CD4-positive, alpha-beta T cell treated with Interleukin-4 for 1 hour (primary cell): ENCODE measurements at places on chromosomes 16 and 17.

GRCh38 chr16:19595043-19595767, 39.7 kb downstream of the VPS35L start:
- DNase-seq: no peak

- DNase-seq: peak; percentile 80
Measured at GRCh38 chr17:78154903-78155811, 9.0 kb downstream of the C17orf99 start.

GRCh38 chr17:72021417-72022041, 99.3 kb upstream of the SOX9 start:
- DNase-seq: no peak

DNA sequence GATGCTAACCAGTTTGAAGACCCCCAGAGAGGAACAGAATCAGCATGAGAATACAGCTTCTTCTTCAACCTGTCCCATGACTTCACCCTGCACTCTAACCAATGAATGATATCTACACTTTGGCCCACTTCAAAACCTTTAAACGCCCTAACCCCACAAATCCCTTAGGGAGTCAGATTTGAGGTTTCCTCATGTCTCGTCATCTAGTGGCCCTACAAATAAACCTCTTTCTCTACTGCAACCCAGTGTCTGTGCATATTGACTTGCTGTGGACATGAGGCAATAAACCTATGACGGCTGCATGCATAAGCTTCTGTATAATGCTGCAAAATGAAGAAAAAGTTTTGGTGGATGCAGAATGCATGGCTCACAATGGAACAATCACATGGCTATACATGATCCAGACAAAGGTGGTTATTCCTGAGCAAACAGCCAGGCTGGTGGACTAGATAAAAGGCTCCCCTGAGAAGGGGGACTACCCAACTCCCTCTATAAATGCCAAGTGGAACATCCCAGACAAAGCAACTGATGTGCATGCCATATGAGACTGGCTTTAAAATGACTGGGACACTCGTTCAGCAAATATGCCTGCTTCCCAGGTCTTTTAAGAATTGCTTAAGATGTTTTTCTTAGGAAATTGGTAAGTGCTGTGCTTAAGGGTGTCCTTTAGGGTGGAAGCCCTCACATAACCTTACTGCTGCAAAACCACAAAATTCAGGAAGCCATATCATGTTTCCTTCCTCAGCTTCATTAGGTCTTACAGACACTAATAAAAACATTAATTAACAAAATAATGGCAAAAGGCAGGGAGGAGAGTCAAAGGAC, 12.2 kb downstream of the N4BP1 start:
- no peak for DNase-seq

- no peak for DNase-seq
Measured at GRCh38 chr16:4790261-4790660, 2.1 kb upstream of the SEPTIN12 start.

DNA sequence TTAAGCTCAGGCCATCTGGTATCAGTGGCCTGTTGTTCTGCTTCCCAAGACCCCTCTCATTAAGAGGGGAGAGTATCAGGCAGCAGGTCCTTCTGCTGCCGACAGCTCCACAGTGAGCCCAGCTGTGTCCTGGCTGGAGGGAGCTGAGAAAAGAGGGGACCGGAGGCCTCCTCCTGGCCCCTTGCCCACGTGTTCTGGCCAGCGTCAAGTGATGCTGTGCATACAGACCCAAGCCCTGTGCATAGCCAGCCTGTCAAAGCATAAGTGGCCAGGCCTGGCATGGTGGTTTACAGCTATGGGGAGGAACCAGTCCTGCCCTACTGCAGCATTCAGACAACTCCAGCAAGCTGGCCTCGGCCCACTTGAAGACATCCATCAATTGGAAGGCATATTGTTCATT, 48.0 kb downstream of the ABCC6 start:
- DNase-seq: no peak

DNA sequence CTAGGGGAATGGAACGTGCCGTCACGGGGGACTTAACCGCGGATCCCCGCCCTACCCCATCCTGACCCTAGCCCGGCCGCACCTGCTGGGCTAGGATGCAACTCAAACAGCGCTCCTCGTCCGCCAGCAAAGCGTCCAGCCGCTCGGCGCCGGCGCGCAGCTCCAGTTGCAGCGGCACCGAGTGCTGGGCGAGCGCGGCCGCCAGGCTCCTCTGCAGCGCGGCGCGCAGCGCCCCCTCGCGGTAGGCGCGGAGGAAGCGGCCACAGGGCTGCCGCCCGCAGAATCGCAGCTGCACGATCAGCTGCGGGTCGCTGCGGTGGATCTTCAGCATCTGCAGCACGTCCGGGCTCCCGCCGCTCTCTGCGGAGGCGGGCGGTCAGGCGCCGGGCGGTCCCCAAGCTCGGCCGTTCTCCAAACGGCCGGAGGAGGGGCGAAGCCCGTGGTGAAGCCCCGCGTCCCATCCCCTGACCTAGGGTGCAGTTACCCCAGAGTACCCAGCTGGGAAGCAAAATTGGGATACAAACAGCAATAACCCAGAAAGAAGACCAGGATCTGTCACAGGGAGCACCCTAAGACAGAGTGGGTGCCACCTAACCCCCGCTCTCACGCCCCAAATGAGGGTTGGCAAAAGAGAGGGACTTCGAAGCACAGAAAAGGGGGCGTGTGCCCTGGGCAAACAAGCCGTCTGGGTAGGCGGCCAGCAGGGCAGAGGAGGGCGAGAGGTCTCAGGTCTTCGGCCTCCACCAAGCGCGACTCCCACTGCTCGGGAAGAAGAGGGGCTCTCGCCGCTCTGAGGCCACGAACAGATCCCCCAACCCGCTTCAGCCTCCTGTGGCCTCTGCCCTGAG, 4.2 kb downstream of the TRADD start:
- peak; percentile 74 for DNase-seq

- DNase-seq: no peak
Measured at GRCh38 chr17:78228176-78228575, 3.3 kb upstream of the TMEM235 start.

DNA sequence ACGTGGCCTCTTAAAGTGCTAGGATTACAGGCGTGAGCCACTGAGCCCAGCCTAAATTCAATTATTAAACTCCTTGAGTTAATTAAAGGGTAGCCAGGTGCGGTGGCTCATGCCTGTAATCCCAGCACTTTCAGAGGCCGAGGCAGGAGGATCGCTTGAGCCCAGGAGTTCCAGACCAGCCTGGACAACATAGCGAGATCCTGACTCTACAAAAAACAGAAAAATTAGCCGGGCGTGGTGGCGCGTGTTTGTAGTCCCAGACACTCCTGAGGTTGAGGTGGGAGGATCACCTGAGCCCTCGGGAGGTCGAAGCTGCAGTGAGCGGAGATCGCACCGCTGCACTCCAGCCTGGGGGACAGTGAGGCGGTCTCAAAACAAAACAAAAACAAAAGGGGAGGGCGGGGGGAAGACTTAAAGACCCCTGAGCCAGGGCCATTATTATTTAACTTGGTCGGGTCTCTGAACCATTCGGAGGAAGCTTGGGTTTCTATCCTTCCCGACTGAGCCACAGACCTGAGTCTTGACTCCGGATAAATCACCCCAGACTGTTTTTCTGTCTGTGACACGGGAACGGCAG, 19.5 kb downstream of the BCL7C start:
- DNase-seq: peak; percentile 3

DNA sequence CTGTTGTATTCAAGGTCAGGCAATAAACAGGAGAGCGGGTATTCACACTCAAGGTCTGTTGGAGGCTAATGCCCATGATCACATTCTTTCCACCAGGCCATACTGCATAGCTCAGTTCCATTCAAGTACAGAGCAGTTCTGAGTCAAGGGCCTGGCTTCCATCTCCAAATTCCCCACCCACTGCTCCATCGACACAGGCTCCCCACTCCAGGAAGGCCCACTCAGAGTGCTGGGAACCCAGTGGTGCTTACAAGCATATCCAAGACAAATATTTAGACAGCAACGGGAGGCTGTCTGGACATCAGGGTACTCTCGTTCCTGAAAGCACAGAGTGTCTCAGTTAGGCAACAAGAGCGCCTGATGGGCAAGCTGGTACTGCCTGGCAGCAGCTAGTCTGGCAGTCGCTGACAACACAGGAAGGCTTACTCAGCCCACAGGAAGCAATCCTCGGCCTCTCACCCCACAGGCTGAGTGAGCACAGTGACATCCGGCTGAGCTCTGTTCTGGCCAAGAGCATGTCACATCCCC, 40.9 kb downstream of the RFFL start:
- peak; percentile 77 for DNase-seq

DNA sequence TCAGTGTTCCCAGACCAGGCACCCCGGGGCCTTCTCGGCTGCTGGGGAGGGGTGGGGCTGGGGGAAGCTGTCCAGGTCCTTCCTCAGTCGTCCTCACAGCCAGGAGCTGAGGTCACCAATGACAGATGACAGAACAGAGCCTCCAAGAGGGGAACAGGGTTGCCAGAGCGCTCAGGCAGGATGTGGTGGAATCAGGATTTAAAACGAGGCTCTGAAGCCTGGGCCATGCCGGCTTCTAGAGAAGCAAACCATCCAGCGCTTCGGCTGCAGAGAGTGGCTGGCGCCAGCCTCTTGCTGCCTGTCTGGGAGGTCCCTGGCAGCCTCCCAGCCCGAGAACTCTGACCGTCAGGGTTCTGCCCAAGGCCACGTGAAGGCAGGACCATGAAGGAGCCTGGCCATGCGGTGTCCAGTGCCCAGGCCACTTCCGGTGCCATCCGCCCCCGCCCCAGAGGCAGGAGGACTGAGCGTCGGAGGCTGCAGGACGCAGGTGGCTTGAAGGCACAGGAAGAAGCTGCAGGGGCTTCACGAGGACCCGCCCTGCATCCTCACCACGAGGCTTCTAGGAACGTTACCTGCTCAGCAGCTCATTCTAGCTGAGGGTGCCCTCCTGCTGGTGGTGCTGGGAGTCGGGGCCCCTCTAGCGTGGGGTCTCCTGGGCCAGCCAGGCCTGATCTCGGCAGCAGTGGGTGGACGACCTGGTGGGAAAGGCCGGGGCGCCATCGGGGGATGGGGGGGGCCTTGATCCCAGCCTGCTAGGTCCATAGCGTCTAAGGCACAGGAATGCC, 78.5 kb downstream of the KLHDC4 start:
- no peak for DNase-seq

DNA sequence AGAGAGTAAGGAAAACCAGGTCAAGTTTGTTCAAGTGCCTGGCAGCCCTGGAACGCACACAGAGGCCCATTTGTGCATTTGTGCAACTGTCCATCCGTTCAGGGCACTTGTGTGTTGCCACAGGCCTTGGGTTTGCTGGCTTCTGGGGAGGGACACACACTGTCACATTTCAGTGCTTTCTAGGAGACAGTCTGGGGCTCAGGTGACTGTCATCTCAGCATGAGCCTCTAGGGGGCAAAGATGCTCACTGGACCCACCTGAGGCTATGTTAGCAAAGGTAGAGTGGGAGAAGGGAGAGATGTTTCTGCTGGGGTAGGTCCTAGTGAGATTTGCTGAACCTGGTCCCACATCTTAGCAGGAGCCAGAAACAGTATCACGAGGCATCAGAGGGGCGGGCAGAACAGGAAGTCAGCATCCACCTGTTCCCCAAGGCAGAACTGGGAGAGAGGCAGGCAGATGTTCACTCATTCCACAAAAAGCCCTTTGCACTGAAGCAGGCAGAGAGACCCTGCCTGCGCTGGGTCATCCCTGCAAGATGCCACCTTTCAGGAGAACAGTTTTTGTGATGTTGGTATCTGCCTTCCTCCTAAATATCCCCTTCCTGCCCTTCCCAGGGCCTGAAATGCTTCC, 48.5 kb downstream of the RAI1 start:
- DNase-seq: peak; percentile 72

- DNase-seq: no peak
Measured at GRCh38 chr16:8880839-8881510, 1.2 kb upstream of the LITAFD start.

DNA sequence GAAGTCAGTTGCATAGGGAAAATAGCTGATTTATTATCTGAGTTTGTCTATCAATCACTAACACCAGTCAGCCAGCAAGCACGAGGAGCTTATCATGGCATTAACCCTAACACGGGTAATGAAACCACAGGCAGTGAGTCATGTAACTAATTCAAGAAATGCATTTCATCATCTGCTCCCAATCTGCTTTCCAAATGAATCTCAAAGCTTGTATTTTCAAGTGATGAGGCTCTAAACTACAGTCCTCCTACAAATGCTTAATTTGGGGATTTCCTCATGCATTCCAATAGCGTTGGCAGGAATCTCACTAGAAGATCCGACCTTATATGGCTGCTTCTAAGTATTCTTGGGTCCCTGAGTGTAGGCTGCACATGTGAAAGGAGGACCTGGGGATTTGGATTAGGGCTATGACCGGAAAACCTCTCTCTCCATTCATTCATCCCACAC, 118.4 kb upstream of the HSBP1 start:
- no peak for DNase-seq

DNA sequence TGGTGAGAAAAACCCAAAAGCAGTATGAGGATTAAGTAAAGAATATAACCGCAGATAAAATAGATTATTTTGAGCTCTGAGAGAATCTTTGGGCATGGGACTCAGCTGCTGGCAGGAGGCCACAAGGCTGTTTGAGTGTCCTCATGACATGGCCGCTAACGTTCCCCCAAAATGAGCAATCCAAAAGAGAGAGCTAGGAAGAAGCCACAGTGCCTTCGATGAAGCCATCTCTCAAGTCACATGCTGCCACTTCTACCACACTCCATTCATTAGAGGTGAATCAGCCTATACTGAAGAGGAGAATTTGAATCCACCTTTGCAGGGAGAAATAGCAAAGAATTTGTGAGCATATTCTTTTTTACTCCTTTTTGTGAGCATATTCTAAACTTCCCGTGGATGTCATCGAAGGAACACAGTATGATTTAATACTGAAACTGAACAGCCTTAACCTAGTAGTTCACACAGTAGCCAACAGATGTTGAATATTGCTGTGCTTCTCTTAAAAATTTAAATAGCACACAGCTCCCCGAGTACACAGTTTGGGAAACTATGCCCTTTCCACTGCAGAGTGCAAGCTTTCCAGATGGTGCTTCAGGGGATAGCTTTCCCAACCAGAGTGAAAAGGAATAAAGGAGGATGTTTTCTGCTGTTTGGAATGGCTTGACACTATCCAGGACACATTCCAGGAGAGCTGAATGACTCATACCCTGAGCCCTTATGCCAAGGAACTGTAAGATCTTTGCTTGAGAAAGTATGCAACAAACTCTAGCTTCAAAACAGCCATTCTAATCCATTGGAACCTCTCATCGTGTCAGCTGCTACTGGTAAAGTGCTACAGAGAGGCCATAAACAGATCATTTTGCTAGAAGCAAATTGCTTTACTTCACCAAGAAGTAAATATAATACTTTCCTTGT, 33.9 kb downstream of the ANKFY1 start:
- no peak for DNase-seq

DNA sequence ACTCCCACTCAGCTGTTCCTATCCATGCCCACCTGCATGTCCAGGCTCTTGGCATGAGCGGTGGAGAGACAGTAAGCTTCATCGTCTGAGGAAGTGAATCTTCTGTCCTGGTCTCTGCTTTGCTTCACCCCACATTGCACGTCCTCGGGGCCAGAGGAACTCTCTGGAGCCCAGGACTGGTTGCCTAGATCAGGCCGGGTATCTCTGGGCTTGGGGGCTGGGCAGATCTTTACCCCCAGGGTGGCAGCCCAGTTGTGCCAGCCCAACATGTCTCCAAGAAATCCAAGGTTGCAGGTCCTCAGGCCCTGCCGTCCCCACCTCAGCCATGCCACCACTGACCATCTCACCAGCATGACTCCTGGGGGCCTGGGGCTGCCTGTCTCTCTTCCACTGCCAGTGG, 58.3 kb downstream of the BEAN1 start:
- no peak for DNase-seq
